Stimulated activated CD8-positive, alpha-beta memory T cell treated with anti-CD3 and anti-CD28 coated beads, Interleukin-2, amount 100 ng/mL, for 48 hours (primary cell): ENCODE measurements at places on chromosomes 7 and 10.

DNA sequence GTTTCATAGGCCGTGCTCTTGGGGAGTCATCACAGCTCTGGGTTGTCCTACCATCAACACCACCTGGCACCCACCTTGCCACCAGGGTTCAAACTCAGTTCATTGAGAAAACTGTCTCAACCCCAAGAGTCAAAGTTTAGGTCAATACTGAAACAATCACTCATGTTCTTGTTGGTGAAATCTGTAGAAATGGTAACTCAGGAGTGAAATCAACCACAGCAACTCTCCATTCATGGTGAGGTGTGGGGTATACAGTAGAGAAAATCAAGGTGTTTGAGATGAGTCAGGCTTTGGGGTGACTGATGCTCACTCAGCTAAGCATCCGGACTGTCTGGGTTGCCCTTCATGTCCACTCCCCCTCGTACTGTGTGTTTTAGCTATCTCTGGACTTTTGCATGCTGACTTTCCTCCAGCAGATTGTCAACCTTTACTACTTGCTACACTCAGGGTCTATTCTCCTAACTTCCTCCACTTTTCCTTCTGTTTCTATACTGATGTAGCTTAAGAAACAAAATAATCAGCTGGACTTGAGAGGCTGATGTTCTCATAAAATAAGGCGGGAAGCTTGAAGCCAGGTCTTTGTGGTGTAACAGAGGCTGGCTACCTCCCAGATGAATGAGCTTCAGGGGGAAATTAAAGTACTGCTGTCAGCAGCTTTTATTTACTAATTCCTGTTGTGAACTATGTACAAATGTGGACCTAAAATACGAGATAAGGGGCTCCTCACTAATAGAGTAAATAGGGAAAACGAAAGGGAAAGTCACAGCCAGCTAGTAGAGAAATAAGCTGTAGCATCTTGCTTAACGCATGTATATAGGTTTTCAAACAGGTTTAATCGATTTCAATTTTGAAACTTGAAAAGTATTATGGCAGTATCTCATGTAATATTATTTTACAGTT, 173.6 kb upstream of the AKR1E2 start:
- no peak for DNase-seq

GRCh38 chr10:82409671-82410070, 534.7 kb downstream of the NRG3 start:
- no peak for DNase-seq

DNA sequence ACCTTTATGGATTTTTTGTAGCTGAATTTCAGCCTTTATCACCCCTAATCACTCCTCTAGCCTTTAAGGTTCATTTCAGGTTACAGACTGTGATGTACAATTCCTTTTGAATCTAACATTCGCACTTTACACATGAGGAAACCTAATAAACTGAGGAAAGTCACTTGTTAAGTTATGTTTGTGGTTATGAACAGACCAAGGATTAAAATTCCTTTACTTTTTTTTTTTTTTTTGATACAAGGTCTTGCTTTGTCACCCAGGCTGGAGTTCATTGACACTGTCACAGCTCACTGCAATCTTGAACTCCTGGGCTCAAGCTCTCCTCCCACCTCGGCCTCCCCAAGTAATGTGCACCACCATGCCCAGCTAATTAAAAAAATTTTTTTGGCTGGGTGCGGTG, 3.6 kb downstream of the MCU start:
- no peak for DNase-seq

- DNase-seq = peak; percentile 48
These were observed 57.8 kb upstream of the PCGF5 start for GRCh38 chr10:91162495-91163268.
